ENCODE measurements at places on chromosomes 1 and 21.
A peak's percentile ranks its signal among the peaks of the same experiment; 100 is the strongest.

DNA sequence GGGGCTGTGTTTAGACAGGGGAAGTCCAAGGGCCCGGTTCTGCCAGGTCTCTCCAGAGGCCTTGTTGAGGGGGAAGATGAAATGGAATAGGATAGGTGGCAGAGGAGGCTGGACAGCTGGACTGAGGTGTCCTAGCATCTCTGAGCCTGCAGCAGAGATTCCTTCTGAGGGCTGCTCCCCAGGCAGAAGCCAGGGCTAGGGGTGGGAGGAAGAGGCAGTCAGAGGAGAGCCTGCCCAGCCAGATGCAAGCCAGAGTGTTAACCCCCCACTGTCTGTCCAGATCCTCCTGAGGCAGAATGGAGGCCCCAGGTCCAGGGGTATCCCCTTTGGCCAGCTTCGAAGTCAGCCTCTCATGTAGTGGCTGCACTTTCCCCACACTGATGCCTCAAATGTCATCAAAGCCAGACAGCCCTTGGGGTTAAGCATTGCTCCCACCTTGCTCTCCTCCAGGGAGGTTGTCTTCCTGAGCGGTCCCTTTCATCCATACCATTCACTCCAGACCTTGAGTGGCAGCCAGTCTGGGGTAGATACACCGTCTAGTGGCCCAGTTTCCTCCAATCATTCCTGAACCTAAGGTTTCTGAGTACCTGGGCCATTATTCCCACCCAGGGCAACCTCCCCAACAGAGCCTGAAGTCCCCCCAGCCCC lies 1.7 kb downstream of the CSF1 start:
- DNase-seq: no peak

DNA sequence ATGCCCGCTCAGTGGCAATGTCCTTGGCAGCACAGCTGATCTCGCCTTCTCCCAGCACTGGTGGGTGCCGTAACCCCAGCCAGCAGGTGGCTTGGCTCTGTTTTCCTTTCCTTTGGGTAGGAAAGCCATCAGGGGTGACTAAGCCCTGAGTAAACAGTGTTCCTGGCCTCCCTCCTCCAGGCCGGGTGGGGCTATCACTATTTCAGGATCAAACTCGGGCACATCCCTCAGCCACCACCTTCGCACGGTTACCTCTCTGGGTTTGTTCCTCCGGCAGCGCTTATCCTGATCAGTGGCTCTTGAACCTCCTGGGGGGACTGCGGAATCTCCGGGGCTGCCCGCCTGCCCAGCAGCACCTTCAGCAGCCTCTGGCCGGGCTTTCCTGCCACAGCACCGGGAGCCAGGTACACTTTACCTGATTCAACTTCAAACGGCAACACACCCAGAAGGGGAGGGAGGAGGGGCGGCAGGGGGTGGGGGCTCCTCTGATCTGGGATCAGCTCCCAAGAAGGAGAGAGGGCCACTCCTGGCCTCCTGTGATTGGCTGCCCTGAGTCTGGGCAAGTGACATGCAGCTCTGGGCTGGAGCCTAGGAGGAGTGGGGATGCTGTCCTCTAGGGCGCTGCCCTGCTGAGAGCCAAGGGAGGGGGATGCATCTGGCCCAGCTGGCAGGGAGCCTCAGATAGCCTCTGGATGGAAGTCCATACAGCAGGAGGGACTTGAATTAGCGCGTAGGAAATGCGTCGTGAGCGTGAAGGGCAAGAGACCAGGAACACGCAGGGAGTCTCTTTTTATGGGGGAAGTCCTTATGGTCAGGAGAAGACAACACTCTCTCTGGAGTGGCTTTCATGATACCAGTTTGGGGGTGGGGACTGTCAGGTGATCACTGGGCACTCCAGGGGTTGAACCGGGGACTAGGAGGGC lies at the start of gene ASCL5:
Gene ASCL5 (minus strand): TSS at position 353 of the 923 bp plus-strand sequence. CDS start 11,812 bp downstream, outside the sequence.
- DNase-seq: peak; percentile 59

GRCh38 chr1:162578071-162578700 lies 16.7 kb downstream of the UAP1 start:
- DNase-seq: no peak

GRCh38 chr1:225695578-225696337 lies 42.8 kb upstream of the ENAH start:
- DNase-seq: peak; percentile 38

DNA sequence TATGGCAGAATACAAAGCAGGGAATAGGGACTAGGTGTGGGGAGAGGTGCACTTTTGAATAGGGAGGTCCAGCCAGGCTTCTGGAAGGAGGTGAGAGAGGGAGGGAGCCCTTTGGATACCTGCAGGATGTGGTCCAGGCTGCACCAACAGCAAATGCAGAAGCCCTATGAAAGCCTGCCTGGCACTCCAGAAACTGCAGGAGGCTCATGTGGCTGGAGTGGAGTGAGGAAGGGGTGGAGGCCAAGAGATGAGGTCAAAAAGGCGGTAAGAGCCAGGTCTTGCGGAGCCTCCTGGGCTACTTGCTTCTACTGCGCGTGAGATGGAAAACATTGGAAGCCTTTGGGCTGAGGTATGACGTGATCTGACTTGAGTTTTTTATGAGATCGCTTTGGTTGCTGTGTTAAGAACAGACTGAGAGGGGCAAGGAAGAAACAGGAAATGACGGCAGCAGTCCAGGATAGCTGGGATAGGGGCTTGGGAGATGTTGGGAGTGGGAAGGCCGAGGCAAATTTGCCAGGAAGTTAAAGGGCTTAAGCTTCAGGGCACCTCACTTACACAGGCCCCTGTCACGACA lies 4.4 kb upstream of the BATF3 start:
- DNase-seq: no peak

DNA sequence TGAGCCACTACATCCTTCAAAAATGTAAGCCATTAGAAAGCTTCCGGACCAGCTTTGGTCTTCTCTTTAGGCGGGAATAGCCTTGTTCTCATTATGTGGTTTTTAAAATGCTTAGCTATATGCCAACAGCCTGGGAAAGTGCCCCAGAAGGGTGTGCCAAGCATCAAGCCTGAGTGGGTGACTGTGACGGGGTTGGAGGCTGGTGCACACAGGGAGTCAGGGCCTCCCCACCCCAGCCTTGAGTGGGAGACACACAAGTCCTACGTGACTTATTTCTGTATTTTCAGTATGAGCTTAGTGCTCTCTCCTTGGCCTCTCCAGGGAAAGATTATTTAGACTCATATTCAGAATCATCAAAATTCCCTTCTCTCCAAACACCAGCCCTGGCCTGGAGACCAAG lies 9.8 kb downstream of the UBASH3A start:
- DNase-seq: no peak

DNA sequence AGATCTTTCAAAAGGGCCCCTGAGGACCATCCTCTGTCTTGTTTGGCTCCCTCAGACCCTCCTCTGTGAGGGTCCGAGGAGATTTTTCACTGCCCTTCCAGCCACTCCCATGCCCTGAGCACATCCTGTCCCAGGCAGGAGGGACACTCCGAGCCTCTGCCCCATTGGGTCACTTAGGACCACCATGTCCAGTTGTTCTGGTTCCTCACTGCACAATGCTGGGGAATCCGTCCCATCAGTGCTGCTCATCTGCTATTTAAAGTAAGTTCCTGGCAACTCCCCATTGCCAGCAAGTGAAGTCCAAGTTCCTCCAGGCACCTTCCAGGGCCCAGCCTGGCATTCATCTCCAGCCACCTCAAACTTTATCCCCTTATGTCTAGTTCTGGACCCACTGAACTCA lies 117.5 kb upstream of the GRIK3 start:
- DNase-seq: no peak

DNA sequence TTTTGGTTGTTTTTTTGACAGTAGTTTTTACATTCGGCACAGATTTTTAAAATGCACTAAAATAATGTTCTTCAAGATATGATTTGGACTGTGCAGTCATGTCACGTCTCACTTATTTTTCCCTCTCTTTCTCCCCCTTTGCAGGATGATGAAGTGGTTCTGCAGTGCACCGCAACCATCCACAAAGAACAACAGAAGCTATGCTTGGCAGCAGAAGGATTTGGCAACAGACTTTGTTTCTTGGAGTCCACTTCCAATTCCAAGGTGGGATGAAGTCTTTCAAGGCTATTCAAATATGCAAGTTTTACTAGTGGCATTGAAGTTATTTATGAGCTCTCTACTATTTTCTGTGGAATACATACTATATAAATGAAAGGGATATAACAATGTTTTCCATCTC lies 228.4 kb downstream of the RYR2 start:
- no peak for DNase-seq

GRCh38 chr1:184646824-184647223 lies 107.8 kb downstream of the EDEM3 start:
- DNase-seq: no peak

DNA sequence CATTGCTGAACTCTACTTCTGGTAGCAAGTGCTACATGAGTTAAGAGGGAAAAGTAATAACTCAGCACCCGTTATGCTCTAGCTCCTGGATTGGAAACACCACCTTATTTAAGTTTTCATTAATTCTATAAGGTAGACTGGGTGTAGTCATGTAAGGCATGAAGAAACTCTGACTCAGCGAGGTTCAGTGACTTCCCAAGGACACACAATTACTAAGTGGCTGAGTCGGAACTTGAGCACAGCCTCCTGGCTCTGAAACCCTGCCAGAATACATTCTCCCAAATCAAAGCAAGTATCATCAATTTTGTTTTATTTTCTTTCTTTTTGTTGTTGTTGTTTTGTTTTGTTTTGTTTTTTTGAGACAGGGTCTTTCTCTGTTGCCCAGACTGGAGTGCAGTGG lies 29.1 kb upstream of the SCCPDH start:
- DNase-seq: peak; percentile 41

GRCh38 chr1:179775009-179775408 lies 31.9 kb downstream of the FAM163A start:
- DNase-seq: no peak

DNA sequence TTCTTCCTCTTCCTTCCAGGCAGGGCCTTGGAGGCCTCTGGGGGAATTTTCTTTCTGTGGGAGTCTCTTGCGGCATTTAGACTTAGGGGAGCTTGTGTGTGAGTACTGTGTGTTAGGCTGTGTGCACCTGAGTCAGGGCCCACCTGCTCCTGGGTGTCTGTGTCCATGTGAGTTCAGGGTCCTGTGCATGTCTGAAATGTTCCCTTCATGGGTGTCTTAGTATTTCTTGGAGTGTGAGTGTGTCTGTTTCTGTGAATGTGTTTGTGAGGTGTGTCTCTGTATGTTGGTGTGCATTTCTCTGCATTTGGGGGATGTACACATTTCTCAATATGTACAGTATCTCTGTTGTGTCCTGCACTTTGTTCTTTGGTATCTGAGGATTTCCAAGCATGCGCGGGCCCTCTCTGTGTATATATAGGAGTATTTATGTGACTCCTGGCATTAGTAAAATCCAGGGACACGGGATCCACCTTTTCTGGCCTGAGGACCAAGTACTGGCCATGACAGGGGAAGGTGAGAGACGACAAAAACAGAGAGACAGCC lies 2.4 kb downstream of the TFAP2E start:
- DNase-seq: no peak

DNA sequence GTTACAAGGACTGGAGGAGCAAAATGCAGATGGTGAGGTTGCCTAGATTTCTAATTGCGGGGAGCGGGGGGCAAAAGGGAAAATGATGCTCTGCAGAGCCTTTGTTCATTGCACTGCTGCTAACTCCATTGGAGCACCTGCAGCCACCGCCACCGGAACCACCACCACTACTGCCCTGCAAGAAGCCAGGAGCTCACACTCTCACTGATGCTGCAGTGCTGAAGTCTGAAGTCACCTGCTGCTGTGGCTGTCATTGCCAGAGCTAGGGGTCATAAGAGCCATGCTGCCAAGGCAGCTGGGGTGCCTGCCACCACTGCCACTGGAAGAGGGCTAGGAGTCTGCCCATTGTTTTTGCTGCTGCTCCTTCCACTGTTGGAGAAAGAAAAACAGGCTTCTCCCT lies 7.3 kb upstream of the HPCAL4 start:
- no peak for DNase-seq

GRCh38 chr1:151006327-151007052 lies at the start of gene MINDY1:
Gene MINDY1, minus strand, starts transcription at chr1:151006902. Its CDS starts 4,285 bp downstream, at chr1:151002617.
- DNase-seq: peak; percentile 89

GRCh38 chr1:86150553-86151055 lies 6.0 kb downstream of the COL24A1 start:
- peak; percentile 53 for DNase-seq

GRCh38 chr1:109771712-109772657 lies 8.3 kb upstream of the EPS8L3 start:
- DNase-seq: no peak

GRCh38 chr1:4267381-4268261 lies 367.5 kb upstream of the C1orf174 start:
- DNase-seq: no peak

GRCh38 chr1:239587574-239588369 lies 201.4 kb downstream of the CHRM3 start:
- DNase-seq: no peak

GRCh38 chr1:100449477-100449876 lies 88.5 kb upstream of the GPR88 start:
- no peak for DNase-seq

GRCh38 chr1:44315521-44315920 lies 39.5 kb downstream of the ERI3 start:
- DNase-seq: no peak

GRCh38 chr1:49351768-49352167 lies 575.1 kb upstream of the BEND5 start:
- no peak for DNase-seq

DNA sequence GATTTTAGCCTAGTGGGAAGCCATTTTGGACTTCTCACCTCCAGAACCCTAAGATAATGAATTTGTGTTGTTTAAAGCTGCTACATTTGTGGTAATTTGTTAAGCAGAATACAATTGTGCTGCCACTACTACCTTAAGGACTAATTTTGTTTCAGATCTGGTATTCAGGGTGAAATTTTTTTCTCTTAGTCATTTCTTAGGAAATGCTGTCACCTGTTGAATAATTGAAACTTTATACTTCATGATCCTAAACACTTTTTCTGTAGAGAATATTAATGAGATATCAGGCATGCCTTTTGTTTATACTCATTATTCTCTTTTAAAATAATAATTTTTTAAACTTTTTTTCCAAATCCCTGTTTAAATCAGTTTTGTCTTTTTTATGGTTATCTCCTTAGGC lies 246.8 kb downstream of the TGFB2 start:
- DNase-seq: no peak

GRCh38 chr1:107782217-107782845 lies 182.6 kb downstream of the VAV3 start:
- DNase-seq: peak; percentile 53

GRCh38 chr1:64934878-64935275 lies 31.5 kb downstream of the JAK1 start:
- DNase-seq: no peak

All from IMR-90 (cell line).